Left forelimb (tissue), 1 donor: ENCODE measurements at places on chromosomes 7 and 10.

DNA sequence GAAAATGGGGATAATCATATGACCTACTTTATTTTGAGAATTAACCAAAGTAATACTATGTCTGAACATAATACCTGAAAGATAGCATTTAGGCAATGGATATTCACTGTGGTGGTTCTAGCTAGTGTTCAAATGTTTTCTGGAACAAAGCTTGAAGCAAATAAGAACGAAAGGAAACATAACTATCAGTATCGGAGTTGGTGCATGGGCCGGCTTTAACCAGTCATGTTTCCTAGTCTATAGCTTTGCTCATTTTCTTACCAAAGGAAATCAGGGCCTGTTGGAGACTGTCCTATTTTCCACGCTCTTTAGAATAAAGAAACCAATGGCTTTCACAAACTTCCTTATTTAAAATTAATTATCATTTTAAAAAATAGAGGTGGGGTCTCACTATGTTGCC, 8.9 kb downstream of the IL2RA start:
- no peak for DNase-seq

- no peak for DNase-seq
These were observed 84.9 kb downstream of the DOCK4 start for GRCh38 chr7:112121318-112121717.

GRCh38 chr7:130648580-130648979, 20.0 kb downstream of the COPG2 start:
- no peak for DNase-seq

GRCh38 chr7:92740134-92740533, 96.2 kb downstream of the CDK6 start:
- no peak for DNase-seq

DNA sequence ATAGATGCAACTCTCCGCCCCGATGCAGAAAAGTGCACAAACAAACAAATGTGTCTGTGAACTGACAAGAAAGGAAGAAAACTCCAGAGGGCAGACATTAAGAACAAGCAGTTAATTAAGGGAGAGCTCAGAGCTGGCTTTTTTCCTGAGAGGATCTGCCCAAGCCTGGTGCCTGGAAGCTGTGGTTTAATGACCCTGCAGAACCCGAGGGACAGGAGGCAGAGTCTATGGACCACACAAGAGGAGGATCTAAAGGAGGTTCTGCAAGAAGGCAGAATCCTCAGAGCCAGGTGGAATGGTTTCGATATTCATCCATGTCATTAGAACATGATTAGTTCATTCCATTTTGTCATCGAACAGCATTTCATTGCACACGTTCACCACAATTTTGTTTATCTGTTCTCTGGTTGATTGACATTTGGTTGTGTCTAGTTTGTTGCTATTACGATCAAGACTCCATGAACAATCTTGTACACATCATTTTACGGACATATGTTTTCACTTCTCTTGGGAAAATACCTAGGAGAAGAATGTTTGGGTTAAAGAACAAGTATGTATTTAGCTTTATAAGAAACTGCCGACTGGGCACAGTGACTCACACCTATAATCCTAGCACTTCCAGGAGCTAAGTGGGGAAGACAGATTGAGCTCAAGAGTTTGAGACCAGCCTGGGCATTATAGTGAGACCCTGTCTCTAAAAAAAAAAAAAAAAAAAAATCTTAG, 560.2 kb downstream of the CALN1 start:
- no peak for DNase-seq

GRCh38 chr10:44832595-44833390, 78.3 kb upstream of the TMEM72 start:
- DNase-seq, result no peak

- DNase-seq, result no peak
These were observed 6.6 kb upstream of the REPIN1 start for GRCh38 chr7:150361807-150362621.
